ENCODE measurements at places on chromosomes 2 and 18.

DNA sequence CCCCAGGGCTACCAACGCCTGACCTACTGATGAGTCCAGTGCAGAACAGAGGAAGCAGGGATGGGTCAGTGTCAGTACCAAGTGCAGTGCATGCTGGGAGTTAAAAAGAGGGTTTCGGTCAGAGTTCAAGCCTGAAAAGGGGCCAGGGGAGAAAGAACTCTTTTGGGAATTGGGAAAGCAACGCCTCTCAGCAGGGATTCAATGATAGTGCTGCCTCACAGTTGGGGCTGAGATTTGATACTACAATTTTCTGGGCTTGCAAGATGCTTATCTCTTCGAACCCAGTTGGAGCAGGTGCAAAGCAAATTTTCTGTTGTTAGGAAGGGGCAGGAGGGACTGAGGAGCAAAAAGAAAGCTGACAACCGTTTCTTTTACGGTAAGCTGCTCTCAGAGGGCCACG lies 82.6 kb downstream of the CERKL start:
- peak; percentile 99 for DNase-seq

DNA sequence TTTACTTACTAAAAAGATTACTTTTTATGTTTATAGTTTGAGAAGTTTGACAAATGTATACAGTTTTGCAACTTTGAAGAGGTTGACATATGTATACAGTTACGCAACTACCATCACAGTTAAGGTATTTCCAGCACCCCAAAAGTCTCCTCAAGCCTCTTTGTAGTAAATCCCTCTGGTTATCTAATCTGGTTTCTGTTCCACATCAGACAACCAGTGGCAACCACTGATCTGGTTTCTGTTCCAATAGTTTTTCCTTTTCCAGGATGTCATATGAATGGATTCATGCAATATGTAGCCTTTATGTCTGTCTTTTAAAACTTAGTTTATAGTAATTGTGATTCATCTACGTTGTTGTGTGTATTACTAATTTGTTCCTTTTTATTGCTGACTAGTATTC lies 23.5 kb downstream of the IFIH1 start:
- no peak for DNase-seq

DNA sequence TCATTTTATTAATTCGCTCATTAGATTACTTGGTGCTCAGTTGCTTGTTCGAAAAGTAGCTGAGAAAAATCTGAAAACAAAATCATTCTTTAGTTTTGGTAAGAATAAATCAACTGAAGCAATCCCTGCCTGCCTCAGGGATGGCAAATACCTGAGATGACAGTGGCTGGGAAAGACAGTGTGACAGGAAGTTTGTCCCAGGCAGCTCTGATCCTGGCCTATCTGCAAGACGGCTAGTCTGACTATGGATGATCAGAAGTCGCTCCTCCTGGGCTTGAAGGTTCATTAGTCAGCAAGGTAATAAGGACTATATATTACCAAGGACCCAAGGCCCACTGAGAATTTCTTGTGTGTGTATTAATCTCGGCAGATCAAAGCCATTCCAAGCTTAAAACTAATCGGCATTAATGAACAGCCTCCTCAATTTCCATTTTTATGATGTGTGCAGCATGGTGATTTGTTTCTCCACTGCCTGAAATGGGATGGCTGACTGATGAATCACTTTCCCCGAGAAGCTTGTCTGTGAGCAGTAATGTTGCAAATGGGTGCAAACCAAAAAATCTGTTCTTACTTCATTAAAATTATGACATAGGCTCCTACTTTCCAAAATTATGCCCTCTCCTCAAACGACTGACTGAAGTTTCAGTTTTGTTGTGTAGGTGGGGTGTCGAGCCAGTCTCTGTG lies 199.9 kb downstream of the ACTR3 start:
- DNase-seq, result no peak

GRCh38 chr18:46211816-46212215 lies 107.6 kb downstream of the HAUS1 start:
- no peak for DNase-seq

- no peak for DNase-seq
Observed at GRCh38 chr18:49752095-49752457, 61.3 kb downstream of the ACAA2 start.

- DNase-seq, result no peak
Observed at GRCh38 chr18:8910843-8911242, 191.7 kb upstream of the NDUFV2 start.

- peak; percentile 26 for DNase-seq
Observed at GRCh38 chr2:96869822-96870625, at the start of gene SEMA4C. Gene SEMA4C (minus strand): TSS chr2:96870080. CDS start chr2:96867886, 2,194 bp downstream.

GRCh38 chr2:221641181-221641871 lies 69.2 kb upstream of the EPHA4 start:
- no peak for DNase-seq
